ENCODE measurements at places on chromosomes 7 and 10. TPM values are rescaled to one million over a fixed set of nuclear protein-coding genes. Genes with fewer than 3 reads are reported as not detected.

Gene SFTPA1
- total RNA-seq: not detected

DNA sequence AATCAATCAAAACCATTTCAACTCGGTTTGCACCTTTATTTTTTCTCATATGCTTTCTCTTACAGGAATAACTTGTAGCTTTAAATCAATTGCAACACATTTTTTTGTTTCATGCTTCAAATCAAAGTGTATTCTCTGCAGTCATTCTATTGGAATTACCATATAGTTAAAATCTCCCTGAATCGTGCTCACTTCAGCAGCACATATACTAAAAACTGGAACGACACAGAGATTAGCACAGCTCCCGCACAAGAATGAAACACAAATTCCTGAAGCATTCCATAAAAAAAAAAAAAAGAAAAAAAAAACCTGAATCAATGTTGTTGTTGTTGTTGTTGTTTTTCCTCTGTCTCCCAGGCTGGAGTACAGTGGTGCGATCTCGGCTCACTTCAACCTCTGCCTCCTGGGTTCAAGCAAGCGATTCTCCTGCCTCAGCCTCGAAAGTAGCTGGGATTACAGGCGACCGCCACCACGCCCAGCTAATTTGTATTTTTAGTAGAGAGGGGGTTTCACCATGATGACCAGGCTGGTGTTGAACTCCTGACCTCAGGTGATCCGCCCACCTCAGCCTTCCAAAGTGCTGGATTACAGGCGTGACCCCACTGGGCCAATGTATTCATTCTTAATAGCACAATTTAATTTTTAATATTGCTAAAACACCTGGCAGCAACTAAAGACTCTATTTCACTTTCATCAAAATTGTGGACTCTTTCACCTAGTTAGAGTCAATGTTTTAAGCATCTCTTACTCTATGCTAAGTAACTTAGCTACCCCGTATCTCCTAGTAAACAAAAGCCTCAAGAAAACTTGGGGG lies 26.3 kb downstream of the ANKRD61 start:
- peak; percentile 20 for DNase-seq

- peak; percentile 52 for DNase-seq
These were observed at the start of gene HSPA12A for GRCh38 chr10:116742367-116743265. Gene HSPA12A (minus strand): TSS chr10:116742566. CDS start chr10:116742469, 97 bp downstream.

DNA sequence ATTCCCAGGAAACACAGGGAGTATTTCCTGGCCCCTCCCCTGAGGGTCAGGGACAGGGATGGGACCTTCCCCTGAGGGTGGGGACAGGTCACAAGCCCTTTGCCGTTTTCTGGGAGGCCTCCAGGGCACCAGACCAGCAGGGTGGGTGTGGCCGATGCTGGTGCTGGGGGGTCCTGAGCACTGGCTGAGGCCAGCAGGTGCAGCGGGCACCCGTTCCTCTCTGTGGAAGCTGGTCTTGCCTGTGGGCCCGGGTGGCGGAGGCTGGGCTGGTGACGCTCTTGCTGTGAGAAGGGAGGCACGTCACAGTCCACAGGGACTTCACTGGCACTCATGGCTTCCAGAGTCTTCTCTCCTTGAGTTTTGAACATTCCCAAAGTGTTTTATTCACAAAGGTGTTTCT lies 44.2 kb upstream of the CFAP46 start:
- DNase-seq: no peak

DNA sequence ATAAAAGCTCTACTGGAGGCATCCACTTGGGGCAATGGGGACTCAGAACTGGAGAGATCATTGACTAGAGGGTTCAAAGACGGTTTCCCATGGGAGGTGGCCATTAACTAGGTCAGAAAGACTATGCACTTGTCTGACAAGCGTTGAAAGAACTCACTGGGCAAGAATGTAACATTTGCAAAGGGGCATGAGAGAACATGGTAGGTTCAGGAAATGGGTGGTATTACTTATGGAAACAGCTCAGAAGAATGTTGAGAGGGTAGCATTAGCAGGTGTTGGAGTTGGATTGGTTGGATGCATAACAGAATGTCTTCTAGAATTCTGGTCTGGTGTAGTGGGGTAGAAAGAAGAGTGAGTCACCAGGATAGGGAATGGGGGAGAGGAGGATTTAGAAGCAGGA lies 119.1 kb upstream of the CDCA7L start:
- DNase-seq: no peak

DNA sequence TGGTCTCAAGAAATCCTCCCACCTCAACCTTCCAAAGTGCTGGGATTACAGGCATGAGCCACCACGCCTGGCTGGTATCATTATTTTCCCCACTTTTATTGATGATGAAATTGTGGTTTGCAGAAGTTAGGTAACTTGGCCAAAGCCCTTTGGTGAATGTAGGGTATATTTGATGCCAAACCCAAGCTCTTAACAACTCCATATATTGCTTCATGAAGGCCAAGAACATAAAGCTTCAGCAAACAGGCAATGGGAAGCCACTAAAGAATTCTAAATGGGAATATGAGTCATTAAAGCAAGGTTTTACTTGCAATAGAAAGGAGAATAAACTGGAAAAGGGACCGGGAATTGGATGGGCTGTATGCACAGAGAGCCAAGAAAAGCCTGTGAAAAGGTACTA lies 142.7 kb downstream of the KMT2E start:
- DNase-seq: no peak

Gene PMS2
- 22.8 TPM for total RNA-seq

- DNase-seq: no peak
These were observed 489.0 kb downstream of the GATA3 start for GRCh38 chr10:8543361-8544056.

- DNase-seq: peak; percentile 17
These were observed 167.5 kb downstream of the NRF1 start for GRCh38 chr7:129778770-129779601.

DNA sequence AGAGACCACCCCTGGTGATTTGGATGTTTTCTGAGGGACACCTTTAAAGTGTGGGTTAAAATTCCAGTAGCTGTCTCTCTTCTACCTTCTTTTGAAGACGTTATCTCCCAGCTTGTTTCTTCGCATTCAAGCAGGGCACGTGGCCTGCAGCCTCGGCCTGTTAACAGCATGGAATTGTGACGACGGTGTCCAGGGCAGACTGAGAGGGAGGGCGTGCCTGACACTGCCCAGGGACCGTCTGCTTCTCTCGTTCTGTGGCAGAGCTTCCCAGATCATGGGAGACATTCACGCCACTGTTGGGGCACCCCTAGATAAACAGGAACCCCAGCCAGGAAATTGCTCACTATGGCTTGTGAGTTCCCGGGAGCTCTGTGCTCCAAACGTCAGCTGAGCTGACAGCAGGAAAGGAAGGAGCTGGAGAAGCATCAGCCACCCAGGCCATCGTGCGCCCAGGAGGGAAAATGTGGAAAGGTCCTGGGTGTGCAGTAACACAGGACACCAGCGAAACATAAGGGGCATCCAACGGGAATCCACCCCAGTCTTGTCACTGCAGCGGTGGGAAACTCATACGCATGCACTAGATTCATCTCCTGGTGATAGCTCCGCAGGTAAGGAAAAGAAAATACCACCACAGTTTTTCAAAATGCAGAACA lies 41.1 kb upstream of the RBM33 start:
- no peak for DNase-seq

- DNase-seq: no peak
These were observed 20.5 kb downstream of the EIF3B start for GRCh38 chr7:2374830-2375728.

DNA sequence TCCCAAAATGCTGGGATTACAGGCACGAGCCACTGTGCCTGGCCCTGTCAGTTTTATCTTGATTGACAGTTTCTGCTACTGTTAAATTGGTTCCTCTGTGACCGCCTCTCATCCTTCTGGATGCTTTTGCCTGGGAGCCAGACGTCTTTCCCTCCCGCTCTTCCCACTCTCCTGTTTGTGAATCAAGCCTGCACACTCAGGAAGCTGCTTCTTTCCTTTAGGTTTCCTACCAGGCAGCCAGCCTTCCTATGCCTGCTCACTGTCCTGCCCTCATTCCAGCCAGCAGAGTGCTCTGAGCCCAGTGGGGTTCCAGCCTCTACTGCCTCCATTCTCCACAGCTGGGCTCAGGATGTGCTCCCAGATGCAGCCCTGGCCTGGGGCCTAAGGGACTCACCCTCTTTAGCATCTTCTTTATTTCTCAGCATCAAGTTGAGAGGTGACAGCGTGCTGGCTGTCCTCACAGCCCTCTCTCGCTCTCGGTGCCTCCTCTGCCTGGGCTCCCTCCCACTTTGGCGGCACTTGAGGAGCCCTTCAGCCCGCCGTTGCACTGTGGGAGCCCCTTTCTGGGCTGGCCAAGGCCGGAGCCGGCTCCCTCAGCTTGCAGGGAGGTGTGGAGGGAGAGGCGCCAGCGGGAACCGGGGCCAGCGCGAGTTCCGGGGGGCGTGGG lies 5.1 kb downstream of the SH2D4B start:
- DNase-seq: no peak

- DNase-seq: no peak
These were observed 15.1 kb downstream of the RNF216 start for GRCh38 chr7:5766321-5766761.

Gene ASIC3
- total RNA-seq: 5.8 TPM

Gene IDI2
- not detected for total RNA-seq

GRCh38 chr10:123016228-123016627 lies 7.4 kb downstream of the ACADSB start:
- no peak for DNase-seq

DNA sequence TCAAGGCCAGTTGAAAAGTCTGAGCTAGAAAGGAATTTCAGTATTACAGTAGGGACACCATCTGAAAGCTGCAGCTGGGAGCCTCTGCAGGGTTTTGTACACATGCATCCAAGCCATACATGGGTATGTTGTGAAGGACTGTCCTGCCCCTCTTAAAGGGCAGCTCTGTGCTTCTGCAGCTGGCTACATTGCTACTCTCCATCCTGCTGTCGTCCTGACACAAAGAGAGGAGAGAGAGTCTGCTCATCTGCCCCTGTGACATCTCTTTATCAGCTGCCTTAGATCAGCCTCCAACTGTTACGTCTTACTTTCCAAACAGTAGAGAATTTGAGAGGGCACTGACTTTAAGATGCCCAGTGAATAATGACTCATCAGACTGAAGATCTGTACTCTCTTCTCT lies 602.7 kb downstream of the SORCS3 start:
- DNase-seq: no peak

DNA sequence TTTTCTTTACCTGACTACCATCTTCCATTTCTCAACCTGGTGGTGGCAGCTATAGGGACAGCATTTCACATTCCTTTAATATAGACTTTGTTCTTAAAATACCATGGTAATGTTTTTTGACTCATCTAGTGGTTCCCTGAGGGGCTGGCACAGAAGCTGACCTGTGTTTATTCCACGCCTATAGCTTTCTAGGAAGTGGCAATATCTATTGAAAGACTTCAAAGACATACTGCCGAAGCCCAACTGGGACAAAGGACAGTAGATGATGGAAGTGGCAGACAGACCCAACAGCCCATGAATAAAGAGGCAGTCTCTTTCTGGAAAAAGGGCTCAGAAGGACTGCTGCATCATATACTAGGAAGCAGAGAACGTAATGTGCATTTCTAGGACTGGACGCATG lies 11.2 kb downstream of the SUN3 start:
- DNase-seq: no peak

DNA sequence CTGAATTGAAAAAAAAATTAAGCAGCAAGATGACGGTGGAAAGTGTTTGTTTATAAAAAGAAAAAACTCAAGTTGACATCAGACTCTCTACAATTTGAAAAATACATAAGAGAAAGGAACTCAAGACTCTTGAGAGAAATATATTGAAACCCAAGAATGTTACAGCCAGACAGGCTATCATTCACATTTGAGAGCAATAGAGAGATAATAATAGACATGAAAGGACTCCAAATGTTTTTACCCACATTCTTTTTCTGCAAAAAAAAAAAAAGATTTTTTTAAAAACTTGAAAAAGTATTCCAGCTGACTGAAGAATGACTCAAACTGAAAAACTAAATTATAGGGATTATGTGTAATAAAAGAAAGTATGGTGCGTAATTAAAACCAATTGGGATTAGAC lies 532.4 kb downstream of the INHBA start:
- no peak for DNase-seq

DNA sequence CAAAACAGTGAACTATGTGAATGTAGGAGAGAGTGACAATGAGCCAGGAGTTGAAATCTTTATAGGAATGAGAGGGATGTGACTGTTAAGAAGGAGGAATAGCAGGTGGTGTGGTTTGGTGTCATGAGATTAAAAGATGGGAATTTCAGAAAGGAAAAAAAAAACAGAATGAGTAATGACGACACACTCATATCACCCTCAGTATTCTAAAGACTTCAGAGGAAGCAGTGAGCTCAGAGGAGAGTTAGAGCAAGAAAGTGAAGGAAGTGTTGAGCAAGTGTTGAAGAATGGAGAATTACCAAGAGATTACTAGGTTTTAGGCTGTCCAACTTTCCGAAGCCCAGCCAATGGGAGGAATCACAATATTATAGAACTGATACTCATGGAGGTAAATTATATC lies 220.5 kb upstream of the HGF start:
- DNase-seq: no peak

Gene PARP12
- 29.9 TPM for total RNA-seq

GRCh38 chr10:104441329-104442000 lies 87.8 kb downstream of the CFAP58 start:
- DNase-seq: peak; percentile 15

DNA sequence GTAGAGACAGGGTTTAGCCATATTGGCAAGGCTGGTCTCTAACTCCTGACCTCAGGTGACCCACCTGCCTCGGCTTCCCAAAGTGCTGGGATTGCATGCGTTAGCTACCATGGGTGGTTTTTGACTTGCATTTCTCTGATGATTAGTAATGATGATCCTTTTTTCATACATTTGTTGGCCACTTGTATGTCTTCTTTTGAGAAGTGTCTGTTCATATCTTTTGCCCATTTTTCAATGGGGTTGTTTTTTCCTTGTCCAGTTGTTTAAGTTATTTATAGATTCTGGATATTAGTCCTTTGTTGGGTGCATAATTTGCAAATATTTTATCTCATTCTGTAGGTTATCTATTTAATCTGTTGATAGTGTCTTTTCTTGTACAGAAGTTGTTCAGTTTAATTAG lies 4.3 kb upstream of the OR13A1 start:
- DNase-seq: no peak

DNA sequence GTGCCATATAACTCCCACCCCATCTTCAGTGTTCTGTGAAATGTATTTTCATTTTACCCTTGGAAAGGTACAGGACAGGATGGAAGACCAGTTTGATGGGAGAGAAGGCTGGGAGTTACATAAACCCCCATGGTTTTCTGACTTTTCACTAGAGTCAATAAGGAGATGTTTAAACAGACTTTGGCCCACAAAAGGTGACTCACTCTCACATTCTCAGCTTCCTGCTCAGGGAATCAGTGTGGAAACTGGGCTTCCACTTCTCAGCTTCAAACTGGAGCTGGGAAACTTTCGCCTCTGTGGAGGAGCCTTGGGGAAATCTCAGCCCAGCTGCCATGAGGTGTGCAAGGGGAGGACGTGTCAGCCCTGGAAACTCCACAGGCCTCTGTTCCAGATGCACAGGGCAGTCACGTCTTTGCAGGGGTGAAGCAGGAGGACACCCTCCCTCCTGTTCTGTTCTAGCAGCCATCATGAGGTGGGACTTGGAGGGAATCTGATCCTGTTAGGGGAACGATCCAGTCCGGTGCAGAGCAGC lies 560.5 kb upstream of the GALNT17 start:
- no peak for DNase-seq
